Adrenal gland (tissue), 19 donors: ENCODE measurements at places on chromosomes 1 and 21.

DNA sequence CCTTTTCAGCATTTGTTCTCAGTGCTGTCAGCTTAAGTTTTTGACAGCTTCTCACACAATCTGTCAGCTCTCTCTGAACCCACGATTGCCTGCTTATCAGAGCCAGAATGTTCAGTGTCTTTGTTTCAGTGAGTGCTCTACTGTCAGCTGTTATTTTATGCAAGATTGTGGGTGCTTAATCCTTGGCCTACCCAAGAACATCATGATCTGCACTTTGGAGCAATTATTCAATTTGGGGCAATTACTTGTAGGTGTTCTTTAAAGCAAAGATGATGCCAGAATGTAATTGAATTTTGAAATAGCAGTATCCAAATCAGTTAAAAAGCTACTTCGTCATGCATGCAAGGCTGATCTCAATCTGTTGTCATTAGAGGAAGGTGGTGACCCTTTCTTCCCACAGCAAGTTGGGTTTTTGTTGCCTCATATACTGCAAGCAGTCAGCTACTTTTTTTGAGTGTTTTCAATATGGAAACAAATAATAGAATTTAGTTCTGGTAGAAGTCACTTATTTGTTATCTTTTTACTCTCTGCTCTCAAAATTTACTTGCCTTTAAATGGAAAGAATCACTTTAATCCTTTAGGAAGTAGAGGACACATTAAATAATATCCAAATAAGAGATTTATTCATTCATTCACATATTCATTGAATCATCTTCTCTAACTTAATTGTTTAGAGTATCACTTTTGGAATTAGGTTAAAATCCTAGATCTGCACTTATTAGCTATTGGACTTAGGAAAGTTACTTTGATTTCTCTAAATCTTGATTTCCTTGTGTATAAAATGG lies 253.5 kb upstream of the CACYBP start:
- no peak for DNase-seq

DNA sequence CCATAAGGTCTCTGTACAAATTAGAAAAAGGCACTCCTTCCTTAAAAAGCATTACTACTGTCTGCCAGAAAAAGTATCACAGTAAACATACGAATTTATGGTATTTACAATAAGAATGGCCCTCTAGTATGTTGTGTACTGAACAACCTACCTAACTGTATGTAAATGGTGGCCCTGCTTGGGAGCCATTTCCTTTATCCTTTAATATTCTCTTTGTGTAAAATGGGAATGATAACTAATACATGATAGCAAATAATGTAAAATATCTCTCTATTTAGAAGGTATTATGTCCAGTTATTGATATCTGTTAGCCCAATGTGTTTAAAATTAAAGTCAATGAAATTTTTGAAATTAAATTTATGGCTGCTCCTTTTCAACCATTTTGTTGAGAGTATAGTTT lies 5.2 kb downstream of the DR1 start:
- DNase-seq = no peak

- no peak for DNase-seq
Measured at GRCh38 chr1:225933072-225933471, 7.9 kb downstream of the LEFTY2 start.

GRCh38 chr1:67264152-67264551 lies 43.5 kb upstream of the IL12RB2 start:
- DNase-seq = no peak

DNA sequence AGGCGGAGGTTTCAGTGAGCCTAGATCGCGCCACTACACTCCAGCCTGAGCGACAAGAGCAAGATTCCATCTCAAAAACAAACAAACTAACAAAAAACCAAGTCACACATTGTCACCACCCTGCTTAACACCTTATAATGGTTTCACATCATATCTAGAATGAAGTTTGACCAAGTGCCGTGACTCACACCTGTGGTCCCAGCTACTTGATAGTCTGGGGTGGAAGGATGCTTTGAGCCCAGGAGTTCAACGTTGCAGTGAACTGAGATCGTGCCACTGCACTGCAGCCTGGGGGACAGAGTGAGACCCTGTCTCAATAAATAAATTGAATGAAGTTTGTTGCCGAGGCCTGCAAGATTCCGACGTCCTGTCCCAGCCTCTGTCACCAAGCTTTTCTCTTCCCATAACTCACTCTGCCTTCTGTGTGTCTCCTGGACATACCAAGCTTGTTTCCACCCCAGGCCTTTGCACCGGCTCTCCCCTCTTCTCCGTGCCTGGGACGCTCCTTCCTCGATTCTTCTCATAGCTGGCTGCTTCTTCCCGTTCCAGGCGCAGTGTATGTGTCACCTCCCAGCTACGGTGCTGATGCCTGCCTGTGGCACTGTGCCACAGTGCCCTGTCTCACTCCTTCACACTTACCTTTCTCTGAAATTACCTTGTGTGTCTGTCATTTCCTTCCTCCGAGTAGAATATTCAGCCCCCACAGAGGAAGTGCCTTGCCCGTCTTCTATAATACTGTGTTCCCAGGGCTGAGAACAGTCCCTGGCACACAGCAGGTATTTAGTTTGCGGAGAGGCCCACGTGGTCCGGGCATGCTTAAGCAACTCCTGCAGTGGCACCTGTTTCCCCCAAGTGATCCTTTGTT lies 3.8 kb upstream of the SELENON start:
- DNase-seq = no peak

DNA sequence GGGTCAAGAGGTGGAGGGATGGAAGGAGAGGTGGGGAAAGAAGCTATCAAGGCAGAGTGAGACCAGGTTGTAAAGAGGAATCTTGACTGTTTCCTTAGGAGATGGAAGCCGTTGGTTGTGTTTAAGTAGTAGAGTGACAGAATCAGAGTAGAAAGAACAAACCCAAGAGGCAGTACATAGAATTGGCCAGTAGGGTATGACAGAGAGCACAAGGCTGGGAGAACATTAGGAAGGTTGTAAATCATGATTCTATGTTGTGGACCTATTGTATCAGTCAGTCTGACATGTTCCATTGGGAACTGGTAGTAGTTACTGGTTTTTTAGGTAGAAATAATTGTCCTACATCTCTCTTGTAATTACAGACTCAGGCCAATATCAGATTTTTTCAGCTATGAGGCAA lies 486.9 kb upstream of the USP24 start:
- DNase-seq = no peak

DNA sequence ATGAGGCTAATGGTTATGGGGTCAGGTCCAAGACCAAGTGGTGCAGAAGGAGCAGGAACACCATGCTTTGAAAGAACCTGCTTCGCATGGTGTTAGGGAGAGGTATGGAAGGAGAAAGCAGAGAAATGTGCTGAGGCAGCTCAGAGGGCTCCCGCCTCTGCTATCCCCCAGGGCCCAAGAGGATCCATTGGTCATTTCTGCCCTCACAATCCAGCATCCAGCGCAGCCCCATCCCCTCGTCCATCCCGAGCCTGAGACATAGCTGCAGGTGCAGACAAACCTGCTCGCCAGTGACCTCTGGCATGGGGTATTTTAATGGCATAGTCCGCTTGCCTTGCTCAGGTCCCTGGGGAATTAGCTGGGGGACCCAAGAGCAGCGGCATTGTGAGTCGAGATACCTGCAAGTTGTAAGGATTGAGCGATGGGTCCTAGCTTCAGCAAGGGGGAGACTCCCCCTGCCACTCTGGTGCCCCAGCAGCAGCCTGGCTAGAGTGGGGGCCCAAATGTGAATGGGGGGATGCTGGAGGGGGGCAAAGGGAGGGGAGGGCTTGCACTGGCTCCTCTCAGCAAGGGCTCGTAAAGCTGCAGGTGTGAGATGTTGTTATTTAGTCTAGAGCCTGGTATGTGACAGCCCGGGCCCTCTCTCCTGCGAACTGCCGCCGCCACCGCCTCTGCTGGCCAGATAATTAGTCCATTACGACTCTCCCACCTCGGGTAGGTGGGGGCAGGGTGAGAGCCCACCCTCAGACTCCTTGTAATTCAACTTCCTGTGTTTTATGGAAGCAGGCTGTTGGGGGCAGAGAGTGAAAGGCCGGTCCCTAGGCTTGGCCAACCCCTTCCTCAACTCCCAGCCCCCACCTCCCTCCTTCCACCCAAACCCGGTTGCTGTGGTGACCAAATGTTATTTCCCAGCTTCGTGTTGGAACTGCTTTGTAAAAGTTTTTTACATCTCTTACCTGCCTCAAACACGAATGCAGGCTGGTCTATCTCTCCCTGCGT lies 118.8 kb downstream of the RNF220 start:
- DNase-seq = no peak

- DNase-seq = no peak
Measured at GRCh38 chr21:21897275-21897883, 899.2 kb downstream of the NCAM2 start.

DNA sequence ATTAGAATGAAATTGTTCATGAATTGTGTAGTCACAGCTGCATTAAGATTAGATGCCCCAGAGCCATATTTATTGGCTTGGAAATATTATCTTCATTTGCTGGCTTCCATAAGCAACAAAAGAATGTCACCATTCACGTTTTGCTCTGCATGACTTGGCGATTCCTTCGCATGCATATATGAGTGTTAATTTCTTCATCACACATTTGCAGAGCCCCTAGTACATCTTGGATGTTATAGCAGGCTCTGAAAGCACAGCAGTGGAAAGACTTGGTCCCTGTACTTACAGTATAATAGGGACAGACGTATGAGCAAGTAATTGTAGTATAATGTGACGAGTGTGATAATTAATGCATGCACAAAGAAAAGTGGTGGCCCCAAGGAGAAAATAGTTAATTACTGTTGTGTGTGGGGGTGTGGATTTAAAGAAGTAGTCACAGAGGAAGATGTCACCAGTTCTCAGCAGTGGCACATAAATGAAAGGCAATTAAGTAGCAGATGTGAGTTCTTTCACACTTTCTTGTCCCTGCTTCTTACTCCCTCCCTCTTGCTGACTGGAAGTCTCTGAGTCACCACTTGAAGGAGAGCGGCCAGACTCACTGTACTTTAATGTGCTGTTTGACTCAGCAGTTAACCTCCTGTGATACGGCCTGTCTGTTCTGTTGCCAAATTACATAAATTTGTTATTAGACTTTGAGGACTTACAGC lies 21.0 kb downstream of the S100A10 start:
- DNase-seq = peak; percentile 51

GRCh38 chr1:117030271-117030877 lies 28.8 kb downstream of the CD101 start:
- DNase-seq = no peak

DNA sequence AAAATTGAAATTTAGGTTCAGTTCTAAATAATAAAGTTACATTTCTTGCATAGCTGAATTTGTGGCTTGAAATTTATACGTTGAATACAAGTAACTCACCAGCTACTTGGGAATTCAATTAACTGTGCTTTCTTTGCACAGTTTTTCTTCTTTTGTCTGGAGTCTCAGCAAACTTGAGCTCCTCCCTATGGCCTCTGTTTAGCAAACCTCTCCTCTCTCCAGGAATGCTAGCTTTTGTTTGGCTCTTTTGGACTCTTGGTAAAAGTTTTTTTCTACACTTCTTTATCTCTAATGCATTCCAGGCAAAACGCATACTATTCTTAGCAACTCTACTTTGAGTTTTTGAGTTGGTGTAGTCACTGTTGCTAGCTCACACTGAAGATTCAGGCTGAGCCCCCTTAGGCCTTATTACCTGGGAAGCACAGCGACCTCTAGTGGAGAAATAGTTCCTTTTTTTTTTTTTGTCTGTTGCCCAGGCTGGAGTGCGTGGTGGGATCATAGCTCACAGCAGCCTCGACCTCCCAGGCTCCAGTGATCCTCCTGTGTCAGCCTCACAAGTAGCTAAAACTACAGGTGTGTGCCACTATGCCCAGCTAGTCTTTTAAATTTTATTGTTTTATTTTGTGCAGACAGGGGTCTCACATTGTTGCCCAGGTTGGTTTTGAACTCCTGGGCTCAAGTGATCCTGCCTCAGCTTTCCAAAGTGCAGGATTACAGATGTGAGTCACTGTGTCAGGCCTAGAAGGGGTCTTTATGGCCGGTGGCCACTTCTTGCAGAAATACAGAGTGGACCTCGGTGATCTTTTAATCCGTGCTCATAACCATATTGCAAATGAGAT lies 61.7 kb downstream of the CASQ2 start:
- no peak for DNase-seq

DNA sequence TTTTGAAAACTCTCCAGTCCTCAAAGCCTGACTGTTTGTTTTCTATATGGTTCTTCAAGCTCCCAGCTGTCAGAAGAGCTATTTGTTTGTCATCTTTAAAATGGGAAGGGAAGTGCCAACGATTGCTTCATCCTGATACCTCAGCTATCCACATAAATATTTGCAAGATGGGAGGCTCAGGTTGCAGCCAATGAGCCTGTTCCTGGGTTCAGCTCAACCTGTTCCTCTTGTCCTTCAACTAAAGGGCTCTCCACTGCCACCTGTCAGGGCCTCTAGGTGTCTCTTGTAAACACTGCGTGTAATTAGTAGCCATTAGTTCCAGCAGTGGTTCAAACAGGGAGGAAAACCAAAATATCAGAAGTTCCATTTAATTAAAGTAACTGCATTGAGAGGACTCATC lies 445.1 kb downstream of the AJAP1 start:
- DNase-seq = no peak

DNA sequence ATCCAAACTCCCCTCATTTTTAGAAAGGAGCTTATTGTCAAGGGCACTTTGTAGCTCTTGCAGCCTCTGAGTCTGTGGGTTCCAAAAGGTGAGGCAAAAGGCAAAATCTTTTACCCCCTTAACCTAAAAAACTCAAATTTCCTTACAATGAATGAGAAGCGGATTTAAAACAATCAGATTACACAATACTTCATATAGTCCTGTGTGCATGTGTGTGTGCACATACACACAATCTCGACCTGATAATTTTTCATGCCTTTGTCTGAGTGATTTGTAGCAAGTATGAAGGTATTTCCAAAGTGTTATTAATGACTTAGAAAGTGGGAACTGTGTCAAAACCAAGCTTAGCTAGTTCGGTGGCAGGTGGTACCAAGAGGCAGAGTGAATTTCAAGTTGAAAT lies 42.9 kb downstream of the GRIK1 start:
- DNase-seq = no peak

GRCh38 chr1:105785021-105785420 lies 1271.5 kb upstream of the PRMT6 start:
- DNase-seq = no peak
